ENCODE measurements at places on chromosomes 13 and 19. TPM values are rescaled to one million over a fixed set of nuclear protein-coding genes. Genes with fewer than 3 reads are reported as not detected.

- no peak for DNase-seq
Measured at GRCh38 chr19:14115756-14116155, 1.8 kb downstream of the PRKACA start.

DNA sequence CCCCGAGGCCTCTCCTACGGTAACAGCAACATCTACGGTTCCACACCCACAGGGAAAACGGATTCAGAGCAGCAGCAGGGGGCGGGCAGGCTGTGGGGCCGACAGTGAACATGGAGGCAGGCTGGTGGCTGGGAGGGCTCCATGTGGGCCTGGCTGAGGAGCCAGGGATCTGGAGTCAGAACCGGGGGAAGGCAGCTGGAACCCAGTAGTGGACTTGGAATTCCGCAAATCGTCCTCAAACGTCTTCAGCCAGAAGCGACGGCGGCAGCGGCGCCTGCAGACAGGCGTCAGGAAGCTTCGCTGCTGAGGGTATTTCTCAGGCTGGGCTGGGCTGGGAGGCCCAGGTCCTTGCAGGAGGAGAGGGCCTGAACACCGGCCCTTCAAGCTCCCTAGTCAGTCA, 1.8 kb downstream of the TMEM86B start:
- DNase-seq: no peak

GRCh38 chr13:66518068-66518467, 712.1 kb downstream of the PCDH9 start:
- DNase-seq: no peak

DNA sequence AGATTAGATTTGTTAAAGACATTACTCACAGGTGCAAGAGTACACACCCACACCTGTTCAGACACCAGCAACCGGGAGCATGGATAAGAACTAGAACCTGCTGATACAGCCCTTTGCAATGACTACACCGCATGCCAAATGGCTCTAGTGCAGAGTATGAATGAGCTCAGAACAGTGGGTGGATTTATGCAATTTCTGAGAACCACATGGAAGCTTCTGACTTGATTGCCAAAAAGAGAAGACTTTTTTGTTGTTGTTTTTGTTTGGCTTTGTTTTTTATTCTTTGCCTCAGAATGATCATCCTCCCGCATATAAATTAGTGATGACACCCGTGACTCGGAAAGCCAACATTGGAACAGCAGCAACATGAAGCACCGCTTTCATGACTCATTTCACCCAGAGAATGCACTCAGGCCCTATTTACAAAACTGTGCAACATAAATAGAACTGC, 77.4 kb upstream of the LRCH1 start:
- no peak for DNase-seq

GRCh38 chr13:101942038-101942437, 459.8 kb downstream of the FGF14 start:
- DNase-seq: no peak

- DNase-seq: no peak
Measured at GRCh38 chr19:2096034-2096479, at the start of gene MOB3A. Gene MOB3A, minus strand, starts transcription at chr19:2096326. Its CDS starts 17,766 bp downstream, at chr19:2078560.

DNA sequence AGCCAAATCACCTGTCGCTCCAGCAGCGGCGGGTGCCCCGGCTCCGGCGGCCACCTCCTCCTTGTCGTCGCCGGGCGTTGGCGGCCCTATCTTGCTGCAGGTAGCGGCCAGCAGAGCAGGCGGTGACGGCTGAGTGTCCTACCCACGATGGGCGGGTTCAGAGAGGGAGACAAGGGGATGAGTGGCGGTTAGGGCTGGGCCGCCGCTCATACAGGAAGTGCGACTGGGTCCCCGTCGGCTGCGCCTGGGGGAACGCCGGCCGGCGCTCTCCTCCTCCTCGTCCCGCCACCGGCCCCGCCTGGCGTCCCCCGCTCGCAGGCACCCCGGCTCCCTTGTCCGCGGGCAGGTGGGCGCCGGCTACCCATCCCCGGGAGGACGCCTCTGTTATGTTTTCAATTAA, 1692.0 kb downstream of the SLITRK5 start:
- no peak for DNase-seq

GRCh38 chr13:48236528-48237353, 3.7 kb downstream of the ITM2B start:
- DNase-seq: no peak

- DNase-seq: no peak
Measured at GRCh38 chr13:36046672-36047071, 84.5 kb downstream of the DCLK1 start.

DNA sequence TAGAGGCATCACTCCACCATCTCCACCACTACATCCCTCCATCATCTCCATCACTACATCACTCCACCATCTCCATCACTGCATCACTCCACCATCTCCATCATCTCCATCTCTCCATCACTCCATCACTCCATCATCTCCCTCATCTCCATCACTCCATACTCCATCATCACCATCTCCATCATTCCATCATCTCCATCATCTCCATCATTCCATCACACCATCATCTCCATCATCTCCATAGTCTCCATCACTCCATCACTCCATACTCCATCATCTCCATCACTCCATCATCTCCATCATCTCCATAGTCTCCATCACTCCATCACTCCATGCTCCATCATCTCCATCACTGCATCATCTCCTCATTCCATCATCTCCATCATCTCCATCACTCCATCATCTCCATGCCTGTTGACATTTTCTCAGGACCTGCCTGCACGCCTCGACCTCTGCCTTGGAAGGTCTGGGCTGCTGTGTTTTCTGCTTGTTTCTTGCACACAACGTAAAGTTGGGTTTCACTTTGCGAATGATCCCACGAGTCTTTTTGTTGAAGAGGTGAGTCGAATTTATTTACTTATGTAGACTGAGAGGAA, 21.2 kb upstream of the RASA3 start:
- no peak for DNase-seq

GRCh38 chr13:114146629-114147028, 14.2 kb upstream of the RASA3 start:
- DNase-seq: no peak

GRCh38 chr19:2358548-2359173, 1.4 kb upstream of the TMPRSS9 start:
- DNase-seq: no peak

DNA sequence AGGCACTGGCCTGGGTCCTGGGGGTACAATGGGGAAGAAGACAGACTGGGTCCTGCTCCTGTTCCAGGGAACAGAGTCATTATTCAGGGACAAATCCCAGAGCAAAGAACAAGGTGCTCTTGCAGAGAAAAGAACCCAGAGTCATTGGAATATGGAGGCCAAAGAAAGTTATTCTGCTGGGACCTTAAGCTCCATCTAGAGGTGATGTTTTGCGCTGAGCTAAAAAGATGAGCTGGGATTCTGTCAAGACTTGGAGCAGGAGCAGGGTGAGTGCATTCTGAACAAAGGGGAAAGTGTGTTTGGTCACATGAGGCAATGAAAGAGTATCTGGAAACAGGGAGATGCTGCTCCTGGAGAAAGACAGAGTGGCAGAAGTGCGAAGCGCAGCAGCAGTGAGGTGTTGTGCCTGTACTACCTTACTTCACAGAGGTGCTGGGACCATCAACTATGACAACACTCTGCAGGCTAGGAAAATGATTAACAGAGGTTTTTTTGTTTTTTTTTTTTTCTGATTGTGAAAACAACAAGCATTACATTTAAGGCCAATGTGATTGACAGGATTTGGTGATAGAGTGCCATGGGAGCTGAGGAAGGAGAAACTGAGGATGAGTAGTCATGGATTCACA, 95.3 kb upstream of the TNFSF11 start:
- DNase-seq: no peak

DNA sequence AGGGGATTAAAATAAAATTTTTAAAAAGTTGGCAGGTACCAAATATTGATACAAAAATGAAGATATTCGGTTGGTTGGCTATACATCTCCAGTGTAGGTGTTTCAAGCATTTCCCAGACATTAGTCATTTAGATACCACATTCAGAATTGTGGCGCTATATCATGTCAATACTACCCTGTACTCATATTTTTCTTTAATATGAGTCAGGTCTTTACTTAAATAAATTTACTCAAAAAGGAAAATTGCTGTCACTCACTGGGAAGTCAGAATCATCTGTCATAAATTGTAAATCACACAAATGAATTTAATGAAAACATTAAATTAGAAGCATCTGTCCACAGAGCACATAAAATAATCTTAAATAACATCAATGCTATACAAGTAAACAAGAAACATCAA, 134.2 kb downstream of the TSHZ3 start:
- no peak for DNase-seq

DNA sequence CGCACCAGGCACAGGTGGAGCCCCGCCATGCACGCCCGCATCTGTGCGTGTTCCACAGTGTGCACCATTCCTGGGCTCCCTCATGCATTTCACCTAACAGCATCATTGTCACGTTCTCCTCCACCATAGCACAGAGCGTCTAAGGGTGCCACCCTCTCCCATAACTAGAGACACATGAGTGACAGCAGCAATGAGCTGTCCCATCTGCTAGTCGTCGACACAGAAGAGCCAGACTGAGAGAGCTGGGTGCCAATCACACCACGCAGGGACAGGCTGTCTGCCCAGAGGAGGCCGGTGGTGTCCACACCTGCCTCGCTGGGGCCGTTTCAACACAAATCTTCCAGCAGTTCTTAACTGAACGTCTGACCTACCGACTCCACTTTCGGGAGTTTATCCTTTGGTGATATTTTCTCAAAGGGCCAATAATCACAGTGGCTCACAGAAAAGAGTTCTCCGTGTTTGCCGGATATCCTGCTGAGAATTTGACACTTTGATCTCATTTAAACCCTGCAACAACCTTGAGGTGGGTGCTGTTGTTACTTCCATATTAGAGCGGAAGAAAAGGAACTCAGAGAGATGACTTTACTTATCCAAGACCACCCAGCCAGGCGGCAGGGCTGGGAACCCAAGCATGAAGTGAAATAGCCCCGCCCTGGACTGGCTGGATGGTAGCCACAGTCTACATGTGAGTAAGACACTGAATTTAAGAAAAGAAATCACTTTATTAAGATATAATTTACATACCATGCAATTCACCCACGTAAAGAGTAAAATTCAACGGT, 16.2 kb downstream of the CLEC11A start:
- no peak for DNase-seq

DNA sequence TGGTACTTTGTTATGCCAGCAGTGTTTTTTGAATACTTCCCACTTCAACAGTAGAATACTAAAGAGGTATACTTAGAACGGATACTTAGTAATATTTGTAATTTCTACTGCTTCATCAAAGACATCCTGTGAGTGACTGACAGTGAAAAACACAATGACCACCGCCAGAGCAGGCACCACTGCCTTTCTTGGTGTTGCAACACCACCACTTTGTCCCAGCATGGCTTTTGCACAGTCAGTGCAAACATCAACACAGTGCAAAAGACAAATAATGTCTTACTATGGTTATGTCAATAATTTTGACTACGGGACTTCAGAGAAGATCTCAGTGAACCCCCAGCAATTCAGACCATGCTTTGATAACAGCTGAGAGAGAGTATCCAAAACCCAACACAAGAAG, 220.5 kb downstream of the RBM26 start:
- no peak for DNase-seq

- no peak for DNase-seq
Measured at GRCh38 chr19:38252941-38253691, 3.1 kb downstream of the PPP1R14A start.

- peak; percentile 3 for DNase-seq
Measured at GRCh38 chr13:26299168-26299750, 45.3 kb downstream of the CDK8 start.

GRCh38 chr19:31979949-31980670, 365.3 kb upstream of the ZNF507 start:
- no peak for DNase-seq

- DNase-seq: no peak
Measured at GRCh38 chr19:33552191-33552927, 30.8 kb upstream of the PEPD start.

S1PR5 gene
- total RNA-seq: 3.8 TPM

PBX4 gene
- total RNA-seq: 7.2 TPM

UBE2L5 gene
- not detected for total RNA-seq

ZNF665 gene
- total RNA-seq: 8.5 TPM

CEACAM7 gene
- total RNA-seq: not detected

VSTM2B gene
- 10.6 TPM for total RNA-seq
